Naive B cell (primary cell): ENCODE measurements at places on chromosomes 3 and 15.

- DNase-seq = no peak
Observed at GRCh38 chr3:10463533-10464434, 41.6 kb downstream of the ATP2B2 start.

DNA sequence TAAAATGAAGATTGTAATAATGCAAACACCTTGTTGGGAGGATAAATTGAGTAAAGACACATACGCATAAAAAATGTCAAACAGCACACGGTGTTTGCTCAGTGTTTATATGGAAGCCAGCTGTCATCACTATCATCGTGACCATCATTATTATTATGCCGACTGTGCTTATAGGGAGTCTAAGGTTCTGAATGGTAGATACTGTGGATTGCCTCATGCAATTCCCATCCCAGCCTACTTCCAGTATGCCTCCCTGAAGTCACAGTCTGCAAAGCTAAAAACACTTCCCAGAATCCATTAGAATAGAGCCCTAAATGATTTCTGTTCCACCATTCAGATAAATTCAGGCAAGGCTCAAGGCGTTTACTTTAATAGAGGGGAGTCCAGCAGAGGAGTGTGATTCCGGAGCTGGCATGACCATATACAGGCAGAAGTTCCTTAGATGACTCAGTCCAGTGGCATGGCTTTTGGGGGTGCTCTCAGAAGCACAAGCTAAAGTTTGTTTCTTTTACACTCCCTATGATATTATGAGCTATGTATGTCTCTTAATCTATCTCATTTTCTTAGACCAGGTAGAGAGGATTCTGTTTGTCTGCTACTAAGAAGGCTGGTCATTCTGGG, 148.7 kb downstream of the MEX3B start:
- no peak for DNase-seq

GRCh38 chr3:42667523-42668412, 14.3 kb downstream of the ZBTB47 start:
- no peak for DNase-seq

GRCh38 chr3:164360078-164360578, 718.2 kb downstream of the SI start:
- no peak for DNase-seq

GRCh38 chr3:148612278-148612677, 85.4 kb upstream of the AGTR1 start:
- no peak for DNase-seq

DNA sequence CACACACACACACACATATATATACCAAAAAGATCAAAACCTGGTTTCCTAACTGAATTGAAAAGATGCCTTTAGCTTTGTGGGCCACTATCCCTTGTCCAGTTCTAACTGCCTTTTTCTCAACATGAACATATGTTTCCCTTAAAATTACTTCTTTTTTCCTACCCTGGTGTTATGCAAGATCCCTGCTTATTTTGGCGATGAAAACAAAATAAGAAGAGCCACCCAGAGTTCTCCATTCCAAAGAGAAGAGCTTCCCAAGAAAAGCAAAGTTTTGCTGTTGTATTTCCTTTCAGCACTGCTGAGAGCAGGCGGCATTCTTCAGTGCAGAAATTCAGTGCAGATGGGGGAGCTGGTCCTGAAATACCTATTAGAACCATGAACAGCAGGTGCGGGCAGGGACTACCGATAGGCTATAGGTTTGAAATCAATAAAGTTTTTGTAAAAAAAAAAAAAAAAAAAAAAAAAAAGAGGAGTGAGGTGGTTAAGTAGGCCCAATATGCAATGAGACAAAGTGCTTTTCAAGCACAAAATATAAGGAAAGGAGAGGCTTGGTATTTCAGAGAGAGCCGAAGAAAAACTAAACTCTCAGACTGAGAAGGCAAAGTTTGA, 238.0 kb downstream of the FOXP1 start:
- DNase-seq = no peak

DNA sequence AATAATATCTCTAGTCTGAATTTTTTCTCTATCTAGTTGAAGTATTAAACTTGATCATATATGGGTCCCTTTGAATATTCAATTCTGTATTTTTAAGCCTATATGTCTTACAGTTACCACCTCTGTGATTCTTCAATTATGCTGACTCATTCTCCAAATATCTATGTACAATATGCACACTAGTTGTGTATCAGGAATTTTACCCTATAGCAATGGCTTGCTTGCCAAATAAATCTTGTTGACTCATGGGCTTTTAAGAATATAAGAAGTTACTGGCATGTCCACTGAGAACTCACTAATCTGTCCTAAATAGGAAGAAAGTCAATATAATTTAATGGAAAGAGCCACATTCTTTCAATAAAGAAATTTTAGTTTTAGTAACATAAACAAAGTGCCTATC, 656.3 kb downstream of the RBMS3 start:
- no peak for DNase-seq

- no peak for DNase-seq
Observed at GRCh38 chr3:189169728-189170127, 2.0 kb upstream of the TPRG1 start.

- DNase-seq = no peak
Observed at GRCh38 chr15:66850996-66851310, 148.9 kb downstream of the SMAD6 start.

GRCh38 chr15:31221936-31222515, 104.6 kb upstream of the KLF13 start:
- DNase-seq = no peak

- DNase-seq = no peak
Observed at GRCh38 chr15:78831229-78832207, 20.3 kb upstream of the ADAMTS7 start.

- DNase-seq = no peak
Observed at GRCh38 chr15:38066612-38067011, 132.2 kb downstream of the TMCO5A start.

GRCh38 chr3:85604641-85605040, 645.9 kb downstream of the CADM2 start:
- no peak for DNase-seq

DNA sequence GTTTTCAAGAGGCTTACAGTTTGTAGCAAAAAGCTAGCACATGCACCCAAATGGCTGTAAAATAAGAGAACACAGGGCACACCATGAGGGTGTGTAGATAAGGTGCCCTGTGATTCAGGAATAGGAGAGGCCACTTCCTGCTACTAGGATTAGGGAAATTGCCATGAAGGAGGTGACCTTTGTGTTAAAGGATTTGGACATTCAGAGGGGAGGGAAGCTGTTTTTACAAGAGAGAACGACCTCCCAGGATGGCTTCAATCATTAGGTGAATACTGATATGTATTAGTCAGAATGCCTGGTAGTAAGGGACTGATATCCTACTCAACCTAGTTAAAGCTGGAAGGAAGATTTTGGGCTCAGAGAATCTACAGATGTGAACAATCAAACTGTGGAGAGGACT, 35.7 kb upstream of the ABHD17C start:
- DNase-seq = no peak

DNA sequence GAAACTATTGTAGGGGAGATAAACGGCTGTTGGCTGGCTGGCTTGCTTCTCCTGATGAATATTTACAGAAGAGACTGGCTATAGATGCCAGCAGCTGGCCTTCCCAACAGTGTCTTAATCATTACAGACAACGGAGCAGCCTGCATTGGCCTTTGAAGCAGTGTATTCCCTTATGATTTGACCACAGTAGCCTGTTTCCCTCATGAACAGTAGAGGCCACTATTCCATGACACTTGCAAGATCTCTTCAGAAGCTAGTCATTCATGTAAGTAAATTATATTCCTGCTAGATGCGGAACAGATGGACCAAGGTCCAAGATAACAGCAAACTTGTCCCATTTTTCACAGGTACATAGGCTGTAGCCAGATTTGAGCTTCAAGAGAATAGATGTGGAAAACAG, 47.3 kb downstream of the TMCO5A start:
- no peak for DNase-seq

DNA sequence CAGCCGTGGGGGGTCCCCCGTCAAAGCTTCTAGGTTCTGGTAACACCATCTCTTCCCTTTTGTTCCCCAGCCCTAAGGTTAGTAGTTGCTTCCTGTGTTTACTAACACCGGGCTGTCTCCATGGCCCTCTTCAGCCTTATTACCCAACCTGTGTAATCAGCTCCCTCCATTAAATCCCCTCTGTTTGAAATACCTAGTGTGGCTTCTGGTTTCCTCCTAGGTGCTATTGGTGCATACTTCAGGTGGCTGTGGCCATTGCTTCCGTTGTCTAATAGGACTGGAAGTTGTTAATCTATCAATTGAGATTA, 35.3 kb downstream of the MOBP start:
- DNase-seq = no peak
